NCI-H1694 treated with DMSO at 0.1 percent for 48 hours (cell line): ENCODE measurements at places on chromosomes 7 and 10.

DNA sequence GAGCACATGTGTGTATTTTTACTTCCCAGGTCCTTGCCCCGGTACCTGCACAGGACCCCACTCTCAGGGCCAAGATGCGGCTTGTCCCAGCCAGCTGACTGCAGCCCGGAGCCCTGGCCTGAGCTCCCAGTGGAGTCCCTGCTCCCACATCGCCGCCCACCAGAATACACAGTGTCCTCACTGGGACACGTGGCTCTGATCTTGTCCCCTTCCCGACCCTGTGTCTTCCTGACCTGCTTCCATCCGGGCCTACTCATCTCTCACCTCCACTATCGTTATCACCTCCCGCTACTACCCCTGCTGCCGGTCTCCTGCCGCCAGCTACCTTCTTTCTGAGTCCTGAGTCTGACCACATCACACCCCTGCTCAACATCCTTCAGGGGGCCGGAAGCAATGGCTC, 146.3 kb upstream of the CHST15 start:
- no peak for DNase-seq

GRCh38 chr10:65024886-65025285, 1503.7 kb downstream of the REEP3 start:
- DNase-seq = no peak

DNA sequence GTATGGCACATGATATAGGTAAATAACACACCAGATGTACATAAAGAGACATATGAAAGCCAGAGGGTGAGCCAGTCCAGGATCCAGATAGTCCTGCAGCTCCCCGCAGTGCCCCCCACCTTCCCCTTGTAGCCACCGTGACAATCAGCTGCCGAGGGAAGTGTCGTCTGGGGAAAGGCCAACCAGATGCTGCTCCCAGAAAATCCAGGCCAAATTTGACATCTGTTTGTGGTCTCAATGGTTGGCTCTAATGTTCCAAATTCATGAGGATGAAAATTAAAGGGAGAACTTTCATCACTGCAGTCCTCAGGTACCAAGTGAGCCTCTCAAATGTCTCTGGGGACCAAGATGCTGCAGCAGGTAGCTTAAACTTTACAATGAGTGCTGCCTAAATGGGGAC, 210.3 kb downstream of the PTEN start:
- DNase-seq = peak; percentile 28

DNA sequence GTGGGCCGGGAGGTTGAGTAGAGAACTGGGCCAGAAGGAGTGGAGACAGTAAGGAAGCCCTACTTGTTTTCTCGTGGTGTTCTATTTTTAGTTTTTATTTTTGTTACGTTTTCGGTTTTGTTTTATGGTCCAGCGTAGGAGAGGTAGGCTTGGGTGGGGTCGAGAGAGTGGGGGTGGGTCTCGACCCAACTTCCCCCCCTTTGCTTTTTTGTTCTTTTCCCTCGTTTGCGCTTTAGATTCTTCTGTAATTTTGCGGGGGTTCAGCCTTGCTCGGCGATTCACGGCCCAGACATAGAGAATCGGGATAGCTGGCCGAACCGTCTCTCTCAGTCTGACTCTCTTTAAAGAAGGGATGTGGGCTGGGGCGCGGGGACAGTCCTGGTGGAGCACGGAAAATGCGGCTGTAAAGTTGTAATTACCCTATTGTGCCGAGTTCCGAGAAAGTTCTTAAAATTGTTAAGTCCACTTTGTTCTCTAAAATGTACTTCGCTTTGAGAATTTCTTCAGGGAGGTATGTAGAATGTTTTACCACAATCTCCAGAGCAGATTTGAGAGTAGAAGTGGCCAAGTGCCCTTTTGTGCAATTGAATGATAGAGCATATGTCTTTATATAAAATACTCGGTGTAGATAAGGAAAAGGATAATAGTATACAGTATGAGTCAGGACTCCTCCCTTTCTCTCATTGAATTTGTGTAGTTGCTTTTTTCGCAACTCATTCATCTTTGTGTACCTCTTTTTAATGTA, 816 bp downstream of the DMTF1 start:
- peak; percentile 14 for DNase-seq

- DNase-seq = no peak
These were observed 292.4 kb upstream of the NFE2L3 start for GRCh38 chr7:25859412-25860274.

- no peak for DNase-seq
These were observed 790.3 kb upstream of the KCND2 start for GRCh38 chr7:119482671-119483070.

GRCh38 chr7:102897856-102898531, 14.8 kb upstream of the LRRC17 start:
- no peak for DNase-seq

GRCh38 chr10:79111427-79111826, 42.7 kb downstream of the ZMIZ1 start:
- DNase-seq = no peak

GRCh38 chr7:155353256-155353897, 55.7 kb downstream of the INSIG1 start:
- DNase-seq = no peak

- DNase-seq = no peak
These were observed 72.3 kb upstream of the CACUL1 start for GRCh38 chr10:118827053-118827452.

DNA sequence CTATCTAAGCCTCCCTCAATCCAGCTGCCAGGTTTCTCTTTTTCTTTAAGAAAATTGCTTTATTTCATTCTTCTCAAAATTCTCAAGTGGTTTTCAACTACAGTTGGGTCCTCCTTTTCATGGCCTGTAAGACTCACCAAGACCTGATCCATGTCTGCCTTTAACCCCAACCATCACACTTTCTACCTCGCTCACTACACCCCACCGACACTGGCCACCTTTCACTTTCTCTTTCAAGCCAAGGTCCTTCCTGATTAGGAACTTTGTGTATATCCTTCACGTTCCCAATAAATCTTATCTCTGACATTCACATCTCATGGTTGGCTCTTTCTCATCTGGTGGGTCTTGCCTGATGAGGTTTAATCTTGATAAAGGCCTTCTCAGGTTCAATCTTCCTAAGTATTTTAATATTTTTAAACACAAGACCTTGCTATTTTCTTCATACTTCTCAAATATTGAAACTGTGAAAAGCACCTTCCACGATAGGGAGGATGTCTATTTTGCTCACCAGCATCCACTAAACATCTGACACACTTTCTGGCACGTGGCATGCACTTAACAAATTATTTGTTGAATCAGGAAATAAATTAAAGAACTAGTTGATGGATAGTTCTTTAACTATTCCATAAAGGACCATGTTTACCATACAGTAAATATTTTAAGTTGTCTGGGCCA, 624.8 kb downstream of the GRID1 start:
- no peak for DNase-seq

DNA sequence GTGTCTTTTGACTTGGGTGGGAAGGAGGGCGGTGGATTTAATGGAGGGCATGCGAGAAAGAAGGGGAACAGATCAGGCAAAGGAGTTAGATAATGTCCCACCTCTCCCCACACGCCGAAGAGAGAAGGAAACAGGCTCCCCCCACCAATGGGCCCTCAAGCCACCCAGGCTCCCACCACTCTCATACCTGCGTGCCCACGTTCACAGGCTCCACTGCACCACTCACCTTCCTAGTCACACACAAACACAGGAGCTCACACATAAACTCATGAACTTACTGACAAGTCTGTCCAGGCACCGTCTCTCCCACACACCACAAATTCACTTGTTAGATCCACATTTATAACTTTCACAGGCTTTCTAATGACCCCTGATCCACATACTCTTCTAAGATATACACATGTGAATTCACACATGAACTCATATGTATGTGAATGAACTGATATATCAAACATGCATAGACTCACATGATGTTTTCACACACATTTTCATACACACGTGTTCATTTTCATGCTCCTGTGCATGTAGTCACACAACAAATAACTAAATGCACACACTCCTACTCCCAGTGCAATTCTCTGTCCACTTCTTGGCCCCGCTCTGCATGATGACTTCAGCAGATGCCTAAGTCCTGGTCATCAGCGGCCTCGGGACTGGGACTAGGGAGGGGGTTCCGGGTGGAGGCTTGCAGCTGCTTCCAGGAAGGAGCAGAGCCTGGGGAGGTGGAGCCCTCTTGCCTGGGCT, 1.5 kb downstream of the LZTS2 start:
- DNase-seq = no peak

GRCh38 chr7:104848138-104848990, 165.6 kb upstream of the KMT2E start:
- peak; percentile 62 for DNase-seq

DNA sequence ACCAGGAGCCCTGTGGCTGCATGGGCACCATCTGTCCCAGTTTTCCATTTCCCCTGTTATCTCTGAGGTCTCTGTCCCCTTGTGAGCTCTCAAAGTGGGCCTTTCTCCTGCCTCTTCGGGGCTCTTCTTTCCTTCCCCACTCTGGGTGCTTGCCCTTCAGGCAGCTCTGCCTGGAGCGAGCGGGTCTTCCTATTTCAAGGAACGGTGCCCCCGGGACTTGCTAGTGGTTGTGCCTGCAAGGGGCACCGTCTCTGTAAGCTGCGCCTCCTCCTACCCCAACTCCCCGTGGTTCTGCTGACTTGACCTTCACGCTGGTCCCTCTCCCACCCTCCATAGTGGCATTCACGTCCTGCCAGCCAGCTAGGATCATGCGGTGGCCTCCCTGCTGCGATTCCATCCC, 110.1 kb downstream of the DOCK1 start:
- no peak for DNase-seq

DNA sequence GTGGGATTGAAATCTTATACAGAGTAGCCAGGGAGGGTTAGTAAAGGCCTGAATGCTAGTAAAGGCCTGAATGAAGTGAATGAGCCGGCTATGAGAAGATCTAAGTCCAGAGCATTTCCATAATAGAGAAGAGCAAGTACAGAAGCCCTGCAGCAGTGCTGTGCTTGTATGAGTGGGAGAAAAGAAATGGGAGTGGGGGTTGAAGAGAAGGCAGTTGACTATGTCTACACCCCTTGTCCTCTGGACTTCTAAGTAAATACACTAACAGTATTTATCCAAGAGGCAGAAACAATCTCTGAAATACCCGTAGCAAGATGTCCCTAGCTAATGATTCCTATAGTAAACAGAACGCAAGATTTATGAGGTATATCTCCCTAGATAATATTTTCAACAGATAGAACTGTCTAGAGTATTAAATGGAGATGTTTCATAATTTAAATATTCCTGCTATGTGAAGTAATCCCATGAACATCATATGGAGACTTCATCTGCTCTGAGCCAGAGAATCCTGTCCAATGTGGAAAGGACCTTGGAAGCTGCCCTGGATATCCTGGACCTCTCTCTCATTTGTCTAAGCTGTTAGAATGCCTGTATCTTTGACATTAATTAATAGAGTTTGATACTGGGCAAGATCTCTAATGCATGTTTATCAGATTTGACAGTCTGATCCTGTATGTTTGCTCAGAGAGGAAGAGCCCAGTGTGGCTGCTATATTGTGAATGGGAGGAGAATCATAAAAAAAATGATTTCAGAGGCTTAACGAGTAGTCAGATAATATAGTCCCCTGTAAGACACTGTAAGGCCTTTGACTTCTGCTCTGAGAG, 171.6 kb downstream of the LRRN3 start:
- no peak for DNase-seq

- no peak for DNase-seq
These were observed 297.7 kb upstream of the SHH start for GRCh38 chr7:156109988-156110387.

GRCh38 chr7:7996568-7996967, 28.0 kb downstream of the GLCCI1 start:
- no peak for DNase-seq

DNA sequence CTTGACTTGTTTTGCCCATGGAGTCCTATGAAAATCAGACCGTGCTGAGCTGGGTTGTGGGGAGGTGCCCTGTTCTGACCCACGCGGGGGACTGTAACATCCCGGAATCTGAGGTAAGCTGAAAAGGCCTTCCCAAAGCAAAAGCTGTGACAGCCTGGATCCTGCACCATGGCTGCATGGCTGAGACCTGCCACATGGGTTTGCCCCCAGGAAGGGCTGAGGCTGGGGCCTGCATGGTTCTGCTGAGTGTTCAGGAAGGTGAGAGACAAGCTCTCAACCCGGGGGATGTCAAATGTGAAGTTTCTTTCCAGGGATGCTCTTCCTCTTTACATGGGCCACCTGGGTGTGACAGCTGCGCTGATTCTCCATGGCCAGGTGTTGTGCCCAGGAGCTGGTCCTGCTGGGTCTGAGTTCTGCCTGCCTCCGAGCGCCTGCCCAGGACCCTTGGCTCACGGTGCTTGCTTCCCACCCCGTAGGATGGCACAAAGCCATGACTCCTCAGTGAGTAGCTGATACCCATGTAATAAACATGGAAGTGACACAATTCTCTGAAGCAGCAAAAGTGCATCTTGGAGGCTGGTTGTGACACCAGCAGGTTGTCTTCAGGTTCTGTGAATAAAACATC, 58.3 kb downstream of the VIPR2 start:
- DNase-seq = no peak

- DNase-seq = no peak
These were observed 27.1 kb upstream of the TTYH3 start for GRCh38 chr7:2604608-2605174.

- DNase-seq = no peak
These were observed 104.2 kb downstream of the KIF20B start for GRCh38 chr10:89805599-89806013.

DNA sequence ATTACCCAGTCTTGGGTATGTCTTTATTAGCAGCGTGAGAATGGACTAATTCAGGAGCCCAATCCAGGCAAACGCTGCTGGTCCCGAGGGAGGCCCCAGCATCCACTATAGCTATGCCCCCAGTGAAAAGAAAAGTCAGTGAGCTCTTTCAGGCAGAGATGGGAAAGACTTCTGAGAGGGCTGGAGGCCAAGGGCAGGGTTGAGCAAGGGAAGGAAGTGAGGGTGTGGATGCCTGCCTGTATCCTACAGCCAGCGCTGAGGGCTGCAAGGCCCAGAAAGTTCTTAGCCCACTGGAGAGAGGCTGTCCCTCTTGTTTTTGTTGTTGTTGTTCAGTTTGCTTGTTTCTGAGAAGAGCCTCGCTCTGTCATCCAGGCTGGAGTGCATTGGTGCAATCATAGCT, 261.6 kb downstream of the ZEB1 start:
- DNase-seq = no peak

GRCh38 chr10:113064039-113064438, 114.0 kb downstream of the TCF7L2 start:
- no peak for DNase-seq

DNA sequence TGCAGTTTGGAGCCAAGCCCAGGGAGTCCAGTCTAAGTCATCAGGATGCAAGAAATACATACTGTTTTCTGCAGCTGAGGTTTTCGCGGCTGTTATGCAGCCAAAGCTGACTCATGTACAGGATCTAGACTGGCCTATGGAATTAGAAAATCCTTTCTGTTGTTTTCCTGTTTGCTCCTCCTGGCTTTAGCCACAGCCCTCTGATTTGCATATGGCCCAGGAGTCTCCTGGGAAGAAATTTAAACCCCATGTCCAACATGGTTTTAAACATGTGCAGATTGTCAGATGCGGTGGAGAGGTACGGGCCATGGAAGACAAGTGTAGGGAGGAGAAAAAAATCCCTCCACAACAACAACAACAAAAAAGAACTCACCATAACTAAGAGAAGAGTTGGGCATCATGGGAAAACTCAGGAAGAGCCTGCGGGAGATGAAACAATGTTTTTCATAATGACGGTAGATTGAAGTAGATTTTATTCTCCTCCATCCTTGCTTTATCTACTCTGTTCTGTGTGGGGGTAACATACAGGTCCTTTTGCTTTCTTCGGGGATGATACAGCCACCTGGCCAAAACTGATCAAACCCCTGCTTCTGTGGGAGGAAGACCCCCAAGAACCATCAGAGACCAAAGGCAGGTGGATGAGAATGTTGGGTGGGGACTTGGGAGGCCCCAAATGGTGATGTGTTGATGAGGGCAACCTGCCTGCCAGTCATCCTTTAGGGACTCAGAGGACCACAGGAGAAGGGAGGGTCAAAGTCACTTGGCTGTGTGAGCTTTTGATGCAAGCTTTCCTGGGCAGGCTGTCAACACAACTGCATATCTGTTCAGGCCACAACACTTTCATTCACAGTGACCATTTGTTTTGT, 29.8 kb upstream of the GNA12 start:
- peak; percentile 22 for DNase-seq
